ENCODE measurements at places on chromosomes 11 and 22. TPM values are rescaled to one million over a fixed set of nuclear protein-coding genes. Genes with fewer than 3 reads are reported as not detected.

GRCh38 chr22:27386186-27386585 is 415.4 kb downstream of the MN1 start:
- DNase-seq, result no peak

DNA sequence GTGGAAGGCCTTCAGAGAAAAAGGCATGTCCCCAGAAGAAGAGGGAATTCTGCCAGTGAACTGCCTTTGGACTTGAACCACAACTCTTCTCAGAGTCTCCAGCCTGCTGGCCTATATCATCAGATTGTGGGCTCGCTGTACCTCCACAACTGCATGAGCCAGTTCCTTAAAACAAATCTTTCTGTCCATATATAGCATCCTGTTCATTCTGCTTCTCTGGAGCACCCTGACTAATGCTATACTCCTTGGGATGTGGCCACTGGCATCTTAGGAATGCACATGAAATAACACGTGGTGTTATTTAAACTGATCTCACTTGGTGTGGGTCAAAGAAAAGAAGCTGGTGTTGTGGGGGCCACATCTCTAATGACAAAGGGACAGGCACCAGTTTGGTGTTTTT is 58.3 kb upstream of the VSTM5 start:
- DNase-seq, result no peak

GRCh38 chr22:30471616-30472318 is at the start of gene SEC14L3:
Gene SEC14L3 (minus strand): TSS chr22:30472017. CDS start chr22:30471958, 59 bp downstream.
- no peak for DNase-seq

Gene HBG2
- total RNA-seq, result not detected

Gene PRAME
- total RNA-seq, result not detected

Gene THYN1
- total RNA-seq, result 35.5 TPM

DNA sequence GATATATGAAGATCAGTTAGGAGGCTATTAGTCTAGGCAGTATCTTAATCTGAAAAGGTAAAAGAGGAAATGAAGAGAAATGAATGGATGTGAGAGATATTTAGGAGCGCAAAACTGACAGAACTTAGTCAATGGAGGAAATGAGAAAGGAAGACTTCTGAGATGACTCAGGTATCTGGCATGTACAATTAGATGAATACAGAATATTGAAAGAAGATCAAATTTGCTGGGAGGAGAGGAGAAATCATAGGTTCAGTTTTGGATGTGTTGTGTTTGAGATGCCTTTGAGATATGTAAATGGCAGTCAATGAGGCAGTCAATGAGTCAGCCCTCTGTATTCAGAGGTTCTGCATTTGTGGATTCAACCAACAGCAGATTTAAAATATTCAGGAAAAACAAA is 42.9 kb upstream of the GAB2 start:
- no peak for DNase-seq

DNA sequence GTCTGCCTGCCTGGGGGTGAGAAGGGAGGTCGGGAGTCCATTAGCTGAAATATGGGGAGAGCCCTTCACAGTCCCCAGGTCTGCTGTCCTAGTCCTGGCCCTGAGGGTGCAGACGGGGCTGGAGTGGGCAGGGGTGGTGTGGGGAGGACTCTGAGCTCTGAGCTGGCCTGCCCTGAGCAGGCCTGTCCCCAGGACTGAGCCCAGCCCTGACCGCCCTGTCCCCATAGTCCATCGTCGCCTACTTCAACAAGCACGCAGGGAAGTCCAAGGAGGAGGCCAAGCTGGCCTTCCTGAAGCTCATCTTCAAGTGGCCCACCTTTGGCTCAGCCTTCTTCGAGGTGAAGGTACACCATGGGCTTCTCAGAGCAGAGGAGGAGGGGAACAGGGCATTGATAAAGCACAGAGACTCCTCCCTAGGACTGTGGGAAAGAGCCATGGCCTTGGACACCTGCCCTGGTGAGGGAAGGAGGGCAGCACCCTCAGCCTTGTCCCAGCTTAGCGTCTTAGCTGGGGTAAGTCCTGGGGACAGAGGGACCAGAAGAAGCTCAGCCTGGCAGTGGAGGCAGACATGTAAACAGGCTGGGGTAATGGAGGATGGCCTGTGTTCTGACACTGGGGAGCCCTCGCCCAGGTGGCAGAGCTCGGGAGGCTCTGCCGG is 83.7 kb downstream of the MYO7A start:
- no peak for DNase-seq

DNA sequence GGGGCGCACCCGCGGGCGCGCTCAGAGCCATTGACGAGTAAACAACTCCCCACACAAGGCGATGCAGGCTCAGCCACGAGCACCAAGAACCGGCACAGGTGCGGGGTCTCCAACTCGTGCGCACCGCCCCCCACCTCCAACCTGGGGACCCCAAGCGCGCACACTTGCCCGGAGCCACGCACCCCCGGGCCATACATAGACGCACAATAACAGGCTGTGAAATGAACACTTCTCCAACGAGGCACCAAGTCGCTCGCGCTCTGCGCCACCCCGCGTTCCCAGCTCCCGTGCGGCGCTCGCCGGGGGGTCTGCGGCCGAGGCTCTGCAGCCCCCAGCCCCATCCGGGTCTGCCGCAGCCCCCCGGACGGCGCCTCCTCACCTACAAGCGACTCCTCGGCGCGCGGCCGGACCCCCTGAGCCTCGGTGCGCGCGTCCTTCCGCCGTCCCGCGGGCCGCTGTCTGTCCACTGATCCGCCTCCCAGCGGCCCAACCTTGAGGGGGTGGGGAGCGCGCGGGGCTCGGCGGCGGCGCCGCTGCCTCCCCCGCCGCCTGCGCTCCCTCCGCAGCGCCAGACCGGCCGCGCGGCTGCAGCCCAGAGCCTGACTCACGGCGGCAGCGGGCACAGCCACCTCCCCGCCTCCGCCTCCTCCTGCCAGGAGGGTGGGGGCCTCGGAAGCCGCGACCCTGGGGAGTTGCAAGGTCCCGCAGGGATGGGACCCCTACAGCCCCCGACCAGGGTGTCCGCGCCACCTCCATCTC is 1.6 kb downstream of the IFITM10 start:
- peak; percentile 50 for DNase-seq

Gene THY1
- 28.3 TPM for total RNA-seq

Gene BAD
- total RNA-seq, result 56.8 TPM

DNA sequence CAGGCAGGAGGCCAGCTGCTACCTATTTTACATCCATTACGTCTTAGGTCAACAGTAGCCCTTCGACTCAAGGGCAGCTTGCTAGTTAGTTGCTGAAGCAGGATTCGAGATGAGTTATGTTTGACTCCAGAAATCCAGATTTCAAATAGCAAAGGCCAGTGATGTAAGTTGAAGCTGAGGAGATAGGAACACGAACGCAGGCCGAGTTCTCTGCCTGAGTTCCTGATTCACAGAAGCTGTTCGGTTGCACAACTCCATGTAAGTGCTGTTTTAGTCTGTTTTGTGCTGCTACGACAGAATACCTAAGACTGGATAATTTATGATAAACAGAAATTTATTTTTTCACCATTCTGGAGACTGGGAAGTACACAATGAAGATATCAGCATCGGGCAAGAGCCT is 111.2 kb downstream of the SLC1A2 start:
- no peak for DNase-seq

Data from mucosa of descending colon (tissue), 3 donors.